ENCODE measurements at places on chromosomes 2 and 18.

DNA sequence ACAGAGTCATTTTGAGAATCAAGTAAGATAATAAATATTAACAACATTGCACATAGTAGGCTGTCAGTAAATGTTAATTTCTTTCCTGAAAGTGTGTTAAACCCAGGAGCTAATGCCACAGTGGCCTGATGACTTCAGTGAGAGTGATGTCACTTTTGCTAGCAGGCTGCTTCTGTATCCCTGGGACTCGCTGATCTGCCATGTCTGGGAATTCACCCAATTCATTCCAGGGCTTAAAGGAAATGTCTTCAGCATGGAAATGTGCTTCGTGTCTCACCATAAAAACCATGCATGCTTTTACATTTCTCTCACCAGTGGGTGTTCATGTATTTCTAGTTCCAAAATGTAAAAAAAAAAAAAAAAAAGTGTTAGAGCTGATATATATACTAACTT, 56.8 kb upstream of the MAPRE3 start:
- DNase-seq, result no peak

- DNase-seq, result no peak
These were observed 137.1 kb downstream of the LTBP1 start for GRCh38 chr2:33083699-33084387.

DNA sequence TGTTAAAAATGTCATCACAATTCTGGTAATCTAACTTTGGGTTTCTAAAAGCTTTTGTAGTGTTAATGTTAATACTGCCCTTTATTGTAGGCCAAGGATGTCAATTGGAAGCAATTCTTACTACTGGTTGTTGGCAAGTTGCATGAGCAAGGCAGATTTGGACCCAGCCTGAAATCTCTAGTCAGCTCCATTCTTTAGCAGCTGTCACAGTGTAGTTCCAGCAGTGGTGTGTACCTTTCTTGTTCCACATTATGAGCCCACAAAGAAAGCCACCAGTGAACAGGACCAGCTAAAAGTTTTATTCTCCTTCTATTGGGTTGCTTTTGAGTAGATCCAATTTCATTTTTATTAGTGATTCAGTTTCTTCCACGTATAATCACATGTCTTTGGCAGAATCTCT, 133.8 kb downstream of the CAMKMT start:
- no peak for DNase-seq

DNA sequence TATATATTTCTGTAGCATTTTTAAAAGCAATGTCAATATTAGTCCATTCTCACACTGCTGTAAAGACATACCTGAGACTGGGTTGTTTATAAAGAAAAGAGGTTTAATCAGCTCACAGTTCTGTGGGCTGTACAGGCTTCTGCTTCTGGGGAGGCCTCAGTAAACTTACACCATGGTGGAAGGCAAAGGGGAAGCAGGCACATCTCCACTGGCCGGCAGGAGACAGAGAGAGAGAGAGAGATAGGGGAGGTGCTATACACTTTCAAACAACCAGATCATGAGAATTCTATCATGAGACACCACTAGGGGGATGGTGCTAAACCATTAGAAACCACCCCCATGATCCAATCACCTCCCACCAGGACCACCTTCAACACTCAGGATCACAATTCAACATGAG, 43.1 kb downstream of the CHMP3 start:
- no peak for DNase-seq

GRCh38 chr2:20446255-20446916, 488 bp upstream of the RHOB start:
- DNase-seq, result no peak

- no peak for DNase-seq
These were observed 36.8 kb downstream of the TOGARAM2 start for GRCh38 chr2:29017716-29018435.

- no peak for DNase-seq
These were observed 2.8 kb upstream of the LBX2 start for GRCh38 chr2:74502147-74502719.
